ENCODE measurements at places on chromosomes 2 and 18. TPM values are rescaled to one million over a fixed set of nuclear protein-coding genes. Genes with fewer than 3 reads are reported as not detected.

ARL4C gene
- total RNA-seq: 5.2 TPM

PROKR1 gene
- not detected for total RNA-seq

GNAL gene
- total RNA-seq: 0.34 TPM

NTSR2 gene
- total RNA-seq: not detected

APLF gene
- total RNA-seq: 2.2 TPM

PTH2R gene
- under 0.01 TPM for total RNA-seq

SULT1C4 gene
- total RNA-seq: 0.50 TPM

ASPRV1 gene
- 0.34 TPM for total RNA-seq

MBD1 gene
- total RNA-seq: 58.9 TPM

ICOS gene
- not detected for total RNA-seq

SAG gene
- total RNA-seq: not detected

DTNB gene
- total RNA-seq: 5.6 TPM

MC5R gene
- total RNA-seq: not detected

CCL20 gene
- total RNA-seq: 2.2 TPM

BOLL gene
- total RNA-seq: not detected

DLX1 gene
- total RNA-seq: not detected

ERBB4 gene
- total RNA-seq: not detected

EN1 gene
- 0.17 TPM for total RNA-seq

PTPN2 gene
- 29.1 TPM for total RNA-seq

POTEJ gene
- total RNA-seq: not detected

KIDINS220 gene
- 20.1 TPM for total RNA-seq

SLC9A4 gene
- total RNA-seq: not detected

SERPINB4 gene
- not detected for total RNA-seq

MC4R gene
- total RNA-seq: 0.15 TPM

SLC19A3 gene
- total RNA-seq: 0.59 TPM

MYO5B gene
- 0.17 TPM for total RNA-seq

TMEM200C gene
- total RNA-seq: 1.5 TPM

SNX17 gene
- total RNA-seq: 149 TPM

ANKRD39 gene
- 29.4 TPM for total RNA-seq

SH2D6 gene
- total RNA-seq: 0.59 TPM

KCNJ13 gene
- total RNA-seq: not detected

ABHD1 gene
- total RNA-seq: not detected

DLGAP1 gene
- 0.34 TPM for total RNA-seq

TRABD2A gene
- total RNA-seq: 6.8 TPM

ZRANB3 gene
- 9.6 TPM for total RNA-seq

IL1R2 gene
- total RNA-seq: 0.50 TPM

ZNF516 gene
- 19.3 TPM for total RNA-seq

FSHR gene
- not detected for total RNA-seq

HTR2B gene
- total RNA-seq: under 0.01 TPM

CDH7 gene
- total RNA-seq: not detected

PRSS56 gene
- total RNA-seq: not detected

D2HGDH gene
- total RNA-seq: 10.3 TPM

HYCC2 gene
- 1.8 TPM for total RNA-seq

RBKS gene
- total RNA-seq: 0.89 TPM

KYNU gene
- total RNA-seq: 1.0 TPM

PLCL1 gene
- 0.17 TPM for total RNA-seq

LHCGR gene
- total RNA-seq: not detected

EDAR gene
- total RNA-seq: not detected

WNT10A gene
- total RNA-seq: not detected

CLEC4F gene
- not detected for total RNA-seq

ARHGAP28 gene
- 7.4 TPM for total RNA-seq

KCNG2 gene
- 1.9 TPM for total RNA-seq

SEMA4F gene
- 5.5 TPM for total RNA-seq

PLCD4 gene
- 0.67 TPM for total RNA-seq

UGP2 gene
- total RNA-seq: 77.3 TPM

REG1B gene
- total RNA-seq: not detected

ONECUT2 gene
- total RNA-seq: under 0.01 TPM

SGPP2 gene
- total RNA-seq: 0.17 TPM

All from bronchus fibroblast of lung (primary cell).